ENCODE measurements at places on chromosomes 2 and 18.

DNA sequence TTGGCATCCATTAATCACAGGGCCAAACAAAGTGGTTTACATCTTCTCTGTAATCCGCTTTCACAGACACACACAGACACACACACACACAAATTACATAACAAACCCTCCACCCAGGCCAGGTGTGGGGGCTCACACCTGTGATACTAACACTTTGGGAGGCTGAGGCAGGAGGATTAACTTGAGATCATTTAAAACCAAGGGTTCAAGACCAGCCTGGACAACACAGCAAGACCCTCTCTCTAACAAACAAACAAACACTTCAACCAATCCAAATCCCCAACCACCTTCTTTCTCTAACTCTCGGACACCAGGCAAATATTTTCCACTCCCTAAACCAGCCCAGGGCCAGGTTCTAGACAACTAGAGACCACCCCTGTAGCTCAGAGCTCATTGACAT, 79.5 kb upstream of the XPO1 start:
- DNase-seq = no peak

DNA sequence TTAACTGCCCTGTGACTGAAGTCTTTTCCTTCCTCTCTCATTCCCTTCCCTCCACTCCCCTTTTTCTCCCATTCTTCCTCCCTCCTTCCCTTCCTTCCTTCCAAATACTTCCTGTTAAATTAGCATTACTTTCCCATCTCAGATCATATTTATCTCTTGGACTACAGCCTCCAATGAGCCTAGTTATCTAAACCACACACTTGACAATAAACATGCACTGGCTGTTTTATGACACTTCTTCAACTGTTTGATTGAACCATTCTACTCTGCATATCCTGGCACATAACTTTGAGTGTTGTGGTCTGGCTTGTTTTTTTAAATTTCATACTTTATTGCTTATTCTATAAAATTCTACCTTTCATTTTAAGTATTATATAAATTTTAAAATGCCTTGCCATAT, 1860.8 kb upstream of the LRRTM1 start:
- DNase-seq = no peak

DNA sequence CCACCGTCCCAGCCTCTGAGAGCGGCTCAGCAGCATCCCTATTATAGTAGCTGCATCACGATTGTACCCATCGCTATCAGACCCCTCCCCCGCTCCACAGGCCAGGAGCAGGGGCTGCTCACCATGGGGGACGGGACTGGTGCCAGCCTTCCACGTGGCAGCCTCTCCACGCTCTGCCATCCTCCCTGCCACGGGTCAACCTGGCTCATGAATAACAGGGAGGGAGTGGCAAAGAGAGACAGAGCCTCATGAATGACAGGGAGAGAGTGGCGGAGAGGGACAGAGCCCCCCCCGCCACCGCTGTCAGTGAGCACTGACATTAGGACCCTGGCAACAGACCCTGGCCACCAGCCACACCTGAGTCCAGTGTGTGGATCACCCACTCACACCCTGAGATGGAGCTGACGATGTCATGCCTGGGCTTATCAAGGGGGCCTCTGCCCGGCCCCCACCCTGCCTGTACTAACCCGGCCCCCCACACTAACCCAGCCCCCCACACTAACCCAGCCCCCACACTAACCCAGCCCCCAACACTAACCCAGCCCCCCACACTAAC, 16.9 kb downstream of the CROCC2 start:
- no peak for DNase-seq

- no peak for DNase-seq
These were observed 157.2 kb downstream of the MAP2 start for GRCh38 chr2:209581040-209581439.

DNA sequence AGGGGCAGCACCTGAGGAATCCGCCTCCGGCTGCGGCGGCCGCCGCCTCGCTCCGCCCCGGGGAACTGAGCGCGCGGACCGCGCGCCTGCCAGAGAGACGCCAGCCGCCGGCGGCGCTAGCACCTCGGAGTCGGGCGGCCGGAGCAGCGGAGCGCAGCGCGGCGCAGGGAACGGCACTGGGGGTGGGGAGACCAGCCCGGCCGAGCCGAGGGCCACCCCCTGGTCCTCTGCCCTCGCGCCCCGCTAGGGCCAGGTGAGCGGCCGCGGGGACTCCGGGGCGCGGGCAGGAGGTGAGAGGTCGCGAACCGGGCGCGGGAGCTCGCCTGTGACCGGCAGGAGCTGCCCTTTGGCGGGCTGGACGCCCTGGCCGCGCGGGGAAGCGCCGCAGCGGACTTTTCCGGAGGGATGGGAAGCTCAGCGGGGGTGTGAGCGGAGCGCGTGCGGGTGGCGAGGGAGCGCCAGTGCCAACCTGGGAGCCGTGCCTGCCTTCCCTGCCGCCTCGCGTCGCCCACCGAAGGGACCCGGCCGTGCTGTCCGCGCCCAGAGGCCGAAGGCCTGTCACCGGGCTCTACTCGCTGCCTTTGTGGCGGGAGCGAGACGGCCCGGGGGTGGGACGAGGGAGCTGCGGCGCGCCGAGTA, at the start of gene GREB1L:
GREB1L (plus strand) TSS at position 92 of the 639 bp plus-strand sequence. CDS start 141,287 bp downstream, outside the sequence.
- DNase-seq = peak; percentile 1

GRCh38 chr2:180520921-180521581, 459.4 kb upstream of the UBE2E3 start:
- DNase-seq = no peak

- no peak for DNase-seq
These were observed 220.4 kb downstream of the ZNF516 start for GRCh38 chr18:76274468-76275289.

- DNase-seq = no peak
These were observed 54.6 kb downstream of the SH3BP4 start for GRCh38 chr2:235006461-235006860.

DNA sequence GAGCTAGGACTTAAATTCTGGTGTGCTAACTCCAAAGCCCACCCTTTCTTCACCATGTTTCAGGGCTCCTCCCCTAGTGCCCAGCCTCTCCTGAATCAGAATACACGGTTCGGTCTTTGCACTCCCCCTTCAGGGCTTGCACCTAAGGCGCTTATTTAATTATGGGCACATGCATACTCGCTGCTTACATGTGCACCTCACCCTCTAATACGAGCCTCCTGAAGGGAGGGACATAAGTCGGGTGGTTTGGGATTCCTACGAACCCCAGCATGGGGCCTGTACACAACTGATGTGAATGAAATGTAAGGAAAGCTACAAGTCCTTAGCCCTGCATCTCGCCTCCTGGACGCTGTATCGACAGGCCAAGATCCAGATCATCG, 435 bp downstream of the IFT172 start:
- DNase-seq = no peak

GRCh38 chr18:73881396-73881917, 266.2 kb downstream of the FBXO15 start:
- no peak for DNase-seq
